ENCODE measurements at places on chromosomes 11 and 22.

DNA sequence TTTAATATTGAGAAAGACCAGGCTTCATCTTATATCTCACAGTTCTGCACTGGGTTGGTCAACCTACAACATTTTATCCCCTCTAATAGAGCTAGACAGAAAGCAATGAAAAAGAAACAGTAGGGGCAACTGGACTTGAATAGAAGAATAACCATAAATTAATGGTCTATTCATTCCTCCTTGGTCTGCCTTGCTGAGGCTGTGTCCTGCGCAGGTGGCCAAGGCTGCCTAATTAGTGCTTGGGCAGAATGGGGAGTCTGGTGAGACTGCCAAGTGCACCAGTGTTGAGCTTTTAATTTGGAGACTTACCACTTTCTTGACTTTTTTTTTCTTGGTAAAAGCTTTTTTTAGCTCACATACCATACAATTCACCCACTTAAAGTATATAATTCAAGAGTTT lies 35.0 kb upstream of the SPON1 start:
- no peak for DNase-seq

- DNase-seq = no peak
Measured at GRCh38 chr11:16797776-16798175, 59.3 kb downstream of the C11orf58 start.

GRCh38 chr22:50341977-50342650 lies 1.0 kb upstream of the PPP6R2 start:
- peak; percentile 88 for DNase-seq

- no peak for DNase-seq
Measured at GRCh38 chr11:38345286-38345685, 1747.2 kb upstream of the RAG2 start.

- DNase-seq = no peak
Measured at GRCh38 chr11:75240311-75241035, at the start of gene TPBGL. Gene TPBGL (plus strand): TSS chr11:75240774. CDS start chr11:75241050, 276 bp downstream.

- no peak for DNase-seq
Measured at GRCh38 chr11:84188521-84188920, 902.4 kb upstream of the CCDC90B start.

DNA sequence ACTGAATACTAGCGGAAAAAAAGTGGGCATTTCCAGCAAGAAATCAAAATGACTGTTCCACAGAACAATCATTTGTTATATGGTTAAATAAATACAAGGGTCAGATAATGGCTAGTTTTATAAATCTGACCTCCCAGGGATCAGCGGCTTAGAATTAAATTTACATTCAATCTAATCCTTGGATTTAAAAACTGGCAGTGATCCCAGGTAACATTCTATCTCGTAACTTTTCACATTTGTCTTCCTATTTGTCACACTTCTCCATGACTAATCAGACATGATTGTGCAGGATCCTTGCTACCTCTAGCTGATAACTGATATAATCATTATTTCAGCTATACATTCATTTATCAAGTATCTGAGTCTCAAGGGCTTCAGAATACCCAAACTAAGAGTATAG lies 2.9 kb upstream of the MMP3 start:
- no peak for DNase-seq

GRCh38 chr22:43482318-43482625 lies 70.5 kb downstream of the MPPED1 start:
- no peak for DNase-seq

DNA sequence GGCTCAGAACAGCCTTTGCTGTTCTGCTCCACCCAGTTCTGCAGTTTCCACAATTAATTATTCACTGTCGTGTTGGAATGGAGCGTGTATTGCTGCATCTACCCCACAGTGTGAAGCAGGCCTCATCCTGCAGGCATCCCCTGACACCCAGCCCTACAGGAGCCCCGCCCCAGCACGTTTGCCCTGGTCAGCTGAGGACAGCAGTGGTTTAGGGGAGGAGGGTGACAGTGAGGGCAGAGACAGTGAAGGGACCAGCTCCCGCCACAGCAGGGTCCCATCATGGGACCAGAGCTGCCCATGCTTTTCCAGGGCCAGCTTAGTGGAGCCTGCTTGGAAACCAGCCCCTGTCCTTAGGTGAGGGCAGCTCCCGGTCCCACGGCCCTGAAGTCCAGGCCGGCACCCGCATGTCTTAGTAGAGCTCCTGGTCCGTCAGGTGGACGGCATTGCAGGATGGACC lies 273.0 kb downstream of the TBC1D22A start:
- no peak for DNase-seq

- no peak for DNase-seq
Measured at GRCh38 chr22:30823015-30823370, 128.3 kb downstream of the OSBP2 start.

GRCh38 chr11:93329936-93330445 lies 551 bp upstream of the DEUP1 start:
- DNase-seq = no peak

- DNase-seq = no peak
Measured at GRCh38 chr11:134390706-134391569, 21.1 kb downstream of the B3GAT1 start.

- no peak for DNase-seq
Measured at GRCh38 chr11:17651061-17651460, 68.3 kb upstream of the MYOD1 start.

All from PC-9 (cell line).